Melanocyte of skin (primary cell): ENCODE measurements at places on chromosomes 1 and 21. TPM values are rescaled to one million over a fixed set of nuclear protein-coding genes. Genes with fewer than 3 reads are reported as not detected.

The IQGAP3 gene
- 29.2 and 31.6 TPM in 2 replicates for total RNA-seq

The OPN3 gene
- total RNA-seq: 19.0 and 23.8 TPM in 2 replicates

The SERPINC1 gene
- not detected in 2 replicates for total RNA-seq

The DIO1 gene
- not detected in 2 replicates for total RNA-seq

The KCNT2 gene
- total RNA-seq: under 0.01 TPM in 1 of 2 replicates, not detected in the other

The ST6GALNAC5 gene
- total RNA-seq: 0.33 and 1.2 TPM in 2 replicates

The MARK1 gene
- total RNA-seq: 1.7 and 4.0 TPM in 2 replicates

The KRTAP13-2 gene
- not detected in 2 replicates for total RNA-seq

The OLFM3 gene
- total RNA-seq: not detected in 2 replicates

The FCER1G gene
- total RNA-seq: 0.62 and 0.67 TPM in 2 replicates

The PLD5 gene
- total RNA-seq: not detected in 2 replicates

The AQP10 gene
- not detected in 2 replicates for total RNA-seq

The OR6N1 gene
- total RNA-seq: not detected in 2 replicates

The TDRD10 gene
- not detected in 2 replicates for total RNA-seq

The TMPRSS3 gene
- not detected in 2 replicates for total RNA-seq
